ENCODE measurements at places on chromosomes 4 and X.

DNA sequence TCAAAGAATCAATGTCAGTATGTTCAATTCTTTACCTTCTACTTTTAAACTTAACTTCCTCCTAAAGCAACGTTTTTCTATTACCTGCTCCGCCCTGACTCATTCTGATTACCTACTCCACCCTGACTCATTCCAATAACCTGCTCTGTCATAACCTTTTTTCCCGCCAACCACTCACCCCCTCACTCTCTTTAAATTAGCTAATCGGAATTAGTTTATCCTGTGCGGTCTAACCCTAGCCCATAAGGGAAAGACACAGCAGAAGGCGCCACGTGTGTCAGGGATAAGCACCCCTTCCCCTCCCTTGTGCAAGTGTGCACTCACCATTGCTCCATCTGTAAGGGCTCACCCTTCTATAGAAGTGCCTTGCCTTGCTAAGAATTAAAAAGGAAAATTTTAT lies 64.4 kb downstream of the EIF4E start:
- DNase-seq, result no peak

GRCh38 chr4:76758290-76758882 lies 139.6 kb downstream of the SOWAHB start:
- DNase-seq, result no peak

- no peak for DNase-seq
Measured at GRCh38 chrX:155874571-155875244, 6.4 kb upstream of the VAMP7 start.

GRCh38 chrX:146224442-146224841 lies 406.8 kb downstream of the SLITRK2 start:
- DNase-seq, result no peak

GRCh38 chr4:107312366-107312765 lies 276.3 kb upstream of the DKK2 start:
- DNase-seq, result no peak

GRCh38 chr4:150251752-150252190 lies 173.5 kb downstream of the DCLK2 start:
- DNase-seq, result no peak

- no peak for DNase-seq
Measured at GRCh38 chr4:150234246-150234645, 156.0 kb downstream of the DCLK2 start.

DNA sequence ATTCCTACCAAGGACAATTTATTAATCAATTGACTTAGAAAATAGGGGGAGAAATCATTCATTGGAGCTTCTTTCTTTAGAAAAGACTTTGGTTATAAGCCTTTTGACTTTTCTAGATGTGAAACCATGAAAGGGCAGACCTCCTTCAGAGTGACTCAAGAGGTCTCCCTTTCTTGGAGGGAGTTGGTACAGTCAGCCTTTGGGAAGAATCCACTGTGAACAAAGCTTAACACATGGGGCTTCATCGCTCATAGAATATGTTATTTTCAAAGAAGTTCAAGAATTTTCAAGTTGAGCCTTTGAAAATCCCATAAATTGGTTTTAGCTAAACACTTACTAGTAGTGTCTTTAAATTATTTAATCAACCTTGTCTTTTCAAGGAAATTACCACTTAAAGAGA lies 28.0 kb downstream of the RIPPLY1 start:
- DNase-seq, result no peak

GRCh38 chr4:127771535-127772275 lies 10.4 kb upstream of the HSPA4L start:
- no peak for DNase-seq

- DNase-seq, result no peak
Measured at GRCh38 chr4:106314960-106315359, 1.0 kb downstream of the TBCK start.

GRCh38 chr4:7981738-7982394 lies 42.2 kb upstream of the AFAP1 start:
- DNase-seq, result no peak

DNA sequence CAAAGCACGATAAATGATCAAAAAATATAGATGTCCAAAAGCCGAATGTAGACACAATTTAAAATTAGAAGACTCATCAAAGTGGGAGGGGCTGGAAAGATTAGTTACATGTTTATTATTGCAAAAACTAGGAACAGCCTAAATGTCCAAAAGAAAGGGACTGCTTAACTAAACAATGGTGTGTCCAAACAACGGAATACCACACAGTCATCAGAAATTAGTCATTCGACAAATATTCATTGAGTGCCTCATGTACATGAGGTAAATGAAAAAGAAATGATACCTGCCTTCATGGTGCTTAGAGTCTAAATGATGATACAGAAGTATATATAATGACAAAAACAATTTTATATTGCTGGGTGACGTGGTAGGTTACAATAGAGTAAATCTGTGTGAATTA lies 139.7 kb downstream of the MAML3 start:
- DNase-seq, result no peak

DNA sequence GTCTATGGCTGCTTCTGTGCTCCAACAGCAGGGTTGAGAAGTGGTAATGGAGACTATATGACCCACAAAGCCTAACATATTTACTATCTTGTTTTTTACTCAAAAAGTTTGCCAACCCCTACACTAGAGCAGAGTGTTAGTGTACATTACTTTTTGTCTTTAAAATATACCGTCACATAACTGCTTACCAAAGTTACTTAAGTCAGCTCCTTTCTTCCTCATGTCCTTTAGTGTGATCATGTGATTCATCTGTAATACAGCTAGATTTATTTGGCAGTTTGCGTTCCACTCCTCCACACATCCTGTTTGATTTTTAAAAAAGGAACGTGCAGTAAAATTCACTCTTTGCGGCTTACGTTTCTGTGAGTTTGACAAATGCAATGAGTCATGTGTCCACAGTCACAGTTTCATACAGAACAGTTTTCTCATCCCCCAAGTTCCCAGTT lies 162.4 kb upstream of the GPRIN3 start:
- no peak for DNase-seq

- no peak for DNase-seq
Measured at GRCh38 chr4:73589887-73590801, 30.1 kb downstream of the RASSF6 start.

- no peak for DNase-seq
Measured at GRCh38 chr4:117783716-117784115, 250.6 kb upstream of the NDST3 start.

DNA sequence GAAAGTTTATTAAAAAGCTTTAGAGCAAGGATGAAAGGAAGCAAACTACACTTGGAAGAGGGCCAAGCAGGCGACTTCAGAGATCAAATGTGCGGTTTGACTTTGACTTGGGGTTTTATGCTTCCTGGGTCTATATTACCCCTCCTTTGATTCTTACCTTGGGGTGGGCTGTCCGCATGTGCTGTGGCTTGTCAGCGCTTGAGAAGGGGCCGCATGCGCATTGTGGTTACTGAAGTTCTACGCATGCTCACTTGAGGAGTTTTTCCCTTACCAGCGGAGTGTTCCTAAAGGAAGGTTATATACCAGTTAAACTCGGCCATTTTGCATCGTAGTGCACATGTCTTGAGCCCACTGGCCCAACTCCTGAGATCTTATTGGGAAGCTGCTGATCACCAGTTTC lies 9.9 kb downstream of the ZNF157 start:
- peak; percentile 57 for DNase-seq

- DNase-seq, result no peak
Measured at GRCh38 chrX:129984111-129984958, 1.9 kb downstream of the BCORL1 start.

DNA sequence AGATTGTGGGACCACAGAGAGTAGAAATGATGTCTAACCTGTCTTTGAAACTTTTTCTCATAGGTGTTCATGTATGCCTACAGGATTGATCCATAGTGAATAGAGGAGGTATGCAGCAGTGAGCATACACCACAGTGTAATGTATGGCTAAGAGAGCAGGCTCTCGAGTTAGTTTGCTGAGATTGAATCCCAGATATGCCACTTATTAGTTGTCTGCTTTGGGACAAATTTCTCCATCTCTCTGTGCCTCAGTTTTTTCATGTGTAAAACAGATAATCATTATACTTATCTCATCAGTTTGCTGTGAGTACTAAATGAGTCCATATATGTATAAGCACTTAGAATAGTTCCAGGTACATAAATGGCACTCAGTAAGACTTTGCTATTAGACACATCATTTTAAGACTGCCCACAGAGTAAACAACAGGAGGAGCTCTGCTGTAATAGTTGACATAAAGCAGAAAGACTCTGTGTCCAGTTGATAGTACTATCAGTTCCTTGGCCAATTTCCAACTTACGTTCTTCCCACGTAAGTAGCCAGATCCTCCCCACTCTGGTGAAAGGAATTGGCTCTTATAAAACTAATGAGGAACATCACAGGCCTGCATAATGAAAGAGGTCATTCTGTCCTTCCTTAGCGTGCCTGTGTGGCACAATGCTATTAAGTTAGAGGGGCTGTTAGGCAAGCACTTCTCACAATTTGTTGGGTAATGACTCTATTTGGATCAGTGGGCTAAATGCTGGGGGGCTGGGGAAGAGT lies 20.7 kb upstream of the RNF150 start:
- no peak for DNase-seq

- DNase-seq, result no peak
Measured at GRCh38 chr4:115834441-115834840, 721.0 kb upstream of the NDST4 start.

GRCh38 chrX:51158231-51158630 lies 174.4 kb upstream of the NUDT10 start:
- DNase-seq, result no peak

GRCh38 chrX:24542756-24543155 lies 77.7 kb downstream of the PDK3 start:
- no peak for DNase-seq

- DNase-seq, result peak; percentile 12
Measured at GRCh38 chrX:76428243-76429130, 977 bp downstream of the MAGEE1 start.

DNA sequence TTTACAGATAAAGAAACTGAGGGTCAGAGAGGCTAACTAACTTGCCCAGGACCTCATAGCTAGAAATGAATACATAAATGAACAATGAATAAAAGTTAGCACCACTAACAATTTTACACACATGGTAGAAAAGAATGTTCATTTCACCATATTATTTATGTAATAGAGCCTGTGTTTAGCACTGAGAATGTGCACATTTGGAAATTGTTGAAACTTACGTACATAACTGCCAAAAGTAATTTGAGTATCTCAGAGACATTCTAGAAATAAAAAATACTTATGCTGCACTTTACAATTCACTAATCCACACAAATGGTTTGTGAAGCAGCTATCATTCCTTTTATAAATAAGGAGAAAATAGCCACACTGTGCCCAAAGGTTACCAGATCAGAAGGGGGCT lies 9.9 kb downstream of the CASK start:
- no peak for DNase-seq

GRCh38 chr4:85968945-85969819 lies 390.7 kb downstream of the MAPK10 start:
- no peak for DNase-seq

GRCh38 chr4:121360495-121360894 lies 20.3 kb downstream of the QRFPR start:
- DNase-seq, result no peak

DNA sequence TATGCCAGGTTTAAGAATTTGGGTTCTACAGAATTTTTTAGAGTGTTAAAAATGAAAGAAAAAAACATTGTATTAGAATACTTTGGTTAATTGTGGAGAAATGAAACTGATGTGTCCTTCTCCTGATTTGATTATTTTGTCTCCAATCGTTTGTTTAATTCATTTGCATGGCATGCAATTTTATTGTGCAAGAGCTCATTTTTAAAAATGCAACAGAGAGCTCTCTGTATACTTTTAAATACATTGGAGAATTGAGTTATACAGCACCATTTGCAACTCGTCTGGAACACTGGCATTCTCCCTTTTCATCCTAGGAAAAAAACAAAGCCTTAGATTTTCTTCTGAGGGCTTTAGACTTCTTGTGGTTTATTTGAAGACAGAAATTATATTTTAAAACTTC lies 689 bp downstream of the EXOC1L start:
- no peak for DNase-seq

GRCh38 chr4:26885912-26886274 lies 25.3 kb downstream of the STIM2 start:
- DNase-seq, result peak; percentile 12

- DNase-seq, result peak; percentile 67
Measured at GRCh38 chr4:145487631-145488030, 6.0 kb downstream of the SMAD1 start.

- DNase-seq, result no peak
Measured at GRCh38 chrX:115589419-115589818, 28.4 kb downstream of the PLS3 start.

GRCh38 chr4:47238667-47239066 lies 207.3 kb downstream of the GABRB1 start:
- DNase-seq, result no peak

DNA sequence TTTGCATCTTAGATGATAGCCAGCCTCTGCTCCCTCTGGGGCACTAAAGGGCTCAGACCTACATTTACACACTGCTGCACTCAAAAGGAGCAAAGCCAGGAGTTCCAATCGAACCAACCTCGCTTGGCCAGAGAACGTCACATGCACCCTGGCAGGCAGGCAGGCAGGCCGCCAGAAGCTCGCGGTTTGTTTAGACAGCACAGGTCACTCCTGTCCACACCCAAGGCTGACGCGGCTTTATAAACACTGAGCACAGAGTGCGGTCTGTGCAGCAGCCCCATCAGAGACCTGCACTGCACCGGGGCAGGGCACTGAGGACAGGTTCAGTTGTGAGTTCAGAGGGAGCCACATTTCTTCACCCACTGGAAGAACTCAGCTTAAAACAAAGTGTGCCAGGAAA lies 143.9 kb downstream of the BCOR start:
- no peak for DNase-seq

- DNase-seq, result no peak
Measured at GRCh38 chrX:143319526-143319925, 197.7 kb downstream of the SPANXN3 start.

- no peak for DNase-seq
Measured at GRCh38 chrX:138875472-138875871, 164.0 kb upstream of the FGF13 start.

DNA sequence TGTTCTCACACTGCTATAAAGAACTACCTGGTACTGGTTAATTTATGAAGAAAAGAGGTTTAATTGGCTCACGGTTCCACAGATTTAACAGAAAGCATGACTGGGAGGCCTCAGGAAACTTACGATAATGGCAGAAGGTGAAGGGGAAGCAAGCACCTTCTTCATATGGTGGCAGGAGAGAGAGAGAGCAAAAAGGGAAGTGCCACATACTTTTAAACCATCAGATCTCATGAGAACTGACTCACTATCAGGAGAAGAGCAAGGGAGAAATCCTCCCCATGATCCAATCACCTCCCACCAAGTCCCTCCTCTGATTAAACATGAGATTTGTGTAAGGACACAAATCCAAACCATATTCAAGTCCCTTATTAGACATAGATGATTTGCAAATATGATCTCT lies 12.3 kb upstream of the RAP2C start:
- no peak for DNase-seq
